ENCODE measurements at places on chromosomes 5 and 9.
A peak's percentile ranks its signal among the peaks of the same experiment; 100 is the strongest.

- DNase-seq: no peak
Measured at GRCh38 chr5:3325201-3325971, 270.2 kb upstream of the IRX1 start.

GRCh38 chr5:126410623-126411022, 12.6 kb upstream of the GRAMD2B start:
- DNase-seq: no peak

DNA sequence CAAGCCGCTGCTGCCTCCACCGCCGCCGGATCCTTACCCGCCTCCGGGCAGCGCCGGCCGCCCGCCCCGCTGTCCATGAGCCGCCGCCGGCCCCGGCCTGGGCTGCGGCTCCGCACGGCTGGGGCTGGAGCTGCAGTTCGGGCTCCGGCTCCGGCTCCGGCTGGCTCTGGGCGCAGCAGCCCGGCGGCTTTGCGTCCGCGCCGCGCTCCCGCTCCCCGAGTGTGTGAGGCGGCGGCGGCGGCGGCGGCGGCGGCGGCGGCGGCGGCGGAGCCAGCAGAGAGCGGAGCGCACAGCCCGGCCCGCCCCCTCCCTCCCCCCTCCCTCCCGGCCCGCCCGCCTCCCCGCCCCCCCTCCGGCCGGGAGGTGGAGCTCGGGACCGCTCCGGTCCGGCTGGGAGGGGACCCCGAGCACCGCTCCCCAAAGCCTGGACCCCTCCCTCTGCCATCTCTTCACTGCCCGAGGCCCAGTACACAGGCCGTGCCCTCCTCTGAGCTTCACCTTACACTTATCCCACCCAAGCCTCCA, at the start of gene PCDH1:
Gene PCDH1, minus strand, starts transcription at position 225 of the 525 bp plus-strand sequence. Its CDS starts 148 bp downstream, at position 77.
- peak; percentile 46 for DNase-seq

GRCh38 chr5:71903808-71904207, 184.7 kb downstream of the CARTPT start:
- no peak for DNase-seq

- no peak for DNase-seq
Measured at GRCh38 chr9:136085815-136086212, 9.3 kb downstream of the NACC2 start.

DNA sequence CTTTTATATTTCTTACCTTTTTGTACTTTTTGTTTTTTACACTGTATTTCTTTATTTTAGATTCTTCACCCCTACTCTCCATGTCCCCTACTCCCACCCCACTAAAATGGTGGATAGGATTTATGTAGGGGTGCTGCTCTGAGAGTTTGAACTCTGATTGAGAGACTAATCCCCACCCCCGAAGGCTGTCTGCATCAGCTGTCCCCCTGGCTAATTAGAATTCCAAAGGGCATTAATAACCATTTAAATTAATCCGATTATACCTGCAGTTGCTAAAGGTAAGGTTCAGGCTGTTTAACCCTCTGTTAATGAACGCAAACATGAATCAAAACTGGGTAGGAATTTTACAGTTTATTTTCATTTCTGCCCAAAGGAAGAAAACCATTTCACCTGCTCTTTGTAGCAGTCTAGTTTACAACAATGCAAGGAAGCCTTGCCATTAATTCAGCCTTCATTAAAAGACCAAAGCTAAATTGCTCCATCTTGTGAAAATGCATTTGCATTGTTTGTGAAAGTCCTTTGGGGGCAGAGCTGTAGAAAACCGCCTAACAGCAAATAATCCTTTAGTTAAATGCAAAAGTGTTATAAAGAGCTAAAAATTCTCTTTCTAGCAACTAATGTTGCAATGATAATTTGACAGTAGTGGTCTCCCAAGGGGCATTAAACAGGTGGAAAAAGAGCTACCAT, 71.2 kb downstream of the ZCCHC7 start:
- DNase-seq: no peak
